ENCODE measurements at places on chromosomes 5 and 9.

DNA sequence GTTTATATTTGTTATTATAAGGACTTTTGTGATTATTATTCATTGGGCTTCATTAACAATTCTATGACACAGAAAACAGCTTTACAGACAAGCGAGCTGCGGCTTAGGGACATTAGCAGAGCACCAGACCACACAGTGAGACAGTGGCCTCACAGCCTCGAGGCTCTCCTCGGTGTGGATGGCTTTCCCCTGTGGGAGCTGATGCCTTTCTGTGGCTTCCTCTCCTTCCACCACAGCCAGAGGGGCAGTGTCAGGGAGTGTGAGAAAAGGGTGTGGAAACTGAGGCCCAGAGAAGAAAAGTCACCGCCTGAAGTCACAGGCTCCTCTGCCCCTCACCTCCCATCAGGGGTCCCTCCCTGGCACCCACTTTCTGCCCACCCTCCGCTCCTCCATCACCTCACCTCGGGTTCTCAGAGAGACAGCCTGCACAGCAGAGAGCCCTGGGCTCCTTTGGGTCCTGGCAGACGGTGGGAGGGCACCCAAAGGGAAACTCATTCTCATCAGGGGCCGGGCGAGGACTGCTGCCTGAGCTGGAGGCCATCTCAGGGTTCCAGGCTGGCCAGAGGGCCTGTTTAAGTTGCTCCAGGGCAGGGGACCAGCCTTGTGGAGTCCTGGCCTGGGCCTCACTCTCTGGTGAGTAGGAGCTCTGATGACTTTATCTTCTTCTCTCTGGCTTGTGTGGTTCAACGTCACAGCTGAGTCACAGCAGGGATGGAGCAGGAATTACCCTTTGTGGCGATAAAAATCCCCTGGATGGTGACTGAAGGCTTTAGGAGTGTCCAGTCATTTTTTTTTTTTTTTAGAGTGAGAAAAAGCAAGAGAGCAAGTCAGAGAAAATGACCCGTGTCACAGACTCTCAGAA, 830 bp downstream of the TRAF1 start:
- no peak for DNase-seq

GRCh38 chr9:105198023-105198422, 46.4 kb upstream of the SLC44A1 start:
- no peak for DNase-seq

DNA sequence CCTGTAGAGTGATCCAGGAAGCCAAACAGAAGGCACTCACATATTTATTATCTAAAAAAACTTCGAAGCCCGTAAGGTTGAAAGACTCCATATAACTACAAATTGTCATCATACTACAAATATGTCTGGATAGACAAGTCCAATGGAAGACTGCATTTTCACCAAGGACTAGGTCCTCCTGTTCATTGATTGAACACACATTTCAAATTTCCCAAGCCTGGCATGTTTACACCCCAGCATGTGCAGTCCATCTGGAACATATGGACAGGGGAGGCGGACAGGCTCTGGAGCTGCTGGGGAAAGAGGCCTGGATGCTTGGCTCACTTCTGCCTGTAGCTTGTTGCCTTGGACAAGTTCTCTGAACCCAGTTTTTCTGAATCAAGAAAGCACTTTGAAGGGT, 378.7 kb downstream of the ENC1 start:
- no peak for DNase-seq

GRCh38 chr5:108143581-108143980, 238.3 kb downstream of the FBXL17 start:
- DNase-seq: no peak

DNA sequence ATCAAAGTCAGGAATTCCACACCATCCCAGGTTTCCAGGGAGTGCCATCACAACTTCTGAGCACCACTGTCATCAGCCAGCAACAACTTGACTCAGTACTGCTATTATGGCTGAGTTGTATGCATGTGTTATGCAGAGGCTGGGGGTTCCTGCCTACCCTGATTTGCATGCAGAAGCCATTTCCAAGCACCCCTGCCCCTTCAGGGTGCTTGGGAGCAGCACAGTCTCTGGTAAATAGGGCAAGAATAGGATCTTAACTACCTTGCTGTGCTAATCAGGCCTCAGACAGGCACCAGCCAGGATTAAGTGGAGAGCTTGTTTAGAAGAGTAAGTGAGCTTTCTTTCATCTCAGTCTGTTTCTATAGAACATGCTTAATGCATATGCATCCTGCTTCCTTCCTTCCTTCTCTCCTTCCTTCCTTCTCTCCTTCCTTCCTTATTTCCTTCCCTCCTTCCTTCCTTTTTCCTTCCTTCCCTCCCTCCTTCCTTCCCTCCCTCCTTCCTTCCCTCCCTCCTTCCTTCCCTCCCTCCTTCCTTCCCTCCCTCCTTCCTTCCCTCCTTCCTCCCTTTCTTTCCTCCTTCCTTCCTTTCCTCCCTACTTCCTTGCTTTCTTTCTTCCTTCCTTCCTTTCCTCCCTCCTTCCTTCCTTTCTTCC, 175.7 kb downstream of the FRMD3 start:
- no peak for DNase-seq

GRCh38 chr5:115170134-115170928, 623 bp upstream of the TRIM36 start:
- DNase-seq: no peak

DNA sequence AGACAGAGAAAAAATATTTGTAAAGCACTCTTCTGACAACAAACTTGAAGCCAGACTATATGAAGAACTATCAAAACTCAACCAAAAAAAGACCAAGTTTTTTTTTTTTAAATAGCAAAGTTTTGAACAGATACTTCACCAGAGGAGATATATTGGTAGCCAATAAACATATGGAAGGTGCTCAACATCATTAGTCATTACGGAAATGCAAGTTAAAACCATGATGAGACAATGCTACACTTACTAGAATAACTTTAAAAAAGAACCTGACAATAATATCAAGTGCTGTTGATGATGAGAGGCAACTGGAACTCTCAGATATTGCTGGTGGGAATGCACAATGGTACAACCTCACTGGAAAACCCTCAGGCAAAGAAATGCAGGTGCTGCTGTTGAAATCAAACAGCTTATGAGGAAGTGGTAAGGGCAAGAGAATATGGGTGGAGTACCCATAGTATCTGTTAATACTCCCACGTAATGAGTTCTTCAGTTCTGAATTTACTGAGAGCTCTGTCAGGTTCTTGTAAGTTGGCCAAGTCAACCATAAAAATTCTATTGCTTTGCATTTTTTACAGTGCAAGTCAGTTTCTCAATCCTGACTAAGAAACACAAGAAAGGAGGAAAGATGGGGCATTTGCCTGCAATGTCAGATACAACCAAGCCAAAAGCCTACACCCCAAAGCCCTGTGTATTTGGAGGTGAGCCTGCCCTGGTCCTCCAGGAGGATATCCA, 87.3 kb upstream of the GNAQ start:
- DNase-seq: no peak

DNA sequence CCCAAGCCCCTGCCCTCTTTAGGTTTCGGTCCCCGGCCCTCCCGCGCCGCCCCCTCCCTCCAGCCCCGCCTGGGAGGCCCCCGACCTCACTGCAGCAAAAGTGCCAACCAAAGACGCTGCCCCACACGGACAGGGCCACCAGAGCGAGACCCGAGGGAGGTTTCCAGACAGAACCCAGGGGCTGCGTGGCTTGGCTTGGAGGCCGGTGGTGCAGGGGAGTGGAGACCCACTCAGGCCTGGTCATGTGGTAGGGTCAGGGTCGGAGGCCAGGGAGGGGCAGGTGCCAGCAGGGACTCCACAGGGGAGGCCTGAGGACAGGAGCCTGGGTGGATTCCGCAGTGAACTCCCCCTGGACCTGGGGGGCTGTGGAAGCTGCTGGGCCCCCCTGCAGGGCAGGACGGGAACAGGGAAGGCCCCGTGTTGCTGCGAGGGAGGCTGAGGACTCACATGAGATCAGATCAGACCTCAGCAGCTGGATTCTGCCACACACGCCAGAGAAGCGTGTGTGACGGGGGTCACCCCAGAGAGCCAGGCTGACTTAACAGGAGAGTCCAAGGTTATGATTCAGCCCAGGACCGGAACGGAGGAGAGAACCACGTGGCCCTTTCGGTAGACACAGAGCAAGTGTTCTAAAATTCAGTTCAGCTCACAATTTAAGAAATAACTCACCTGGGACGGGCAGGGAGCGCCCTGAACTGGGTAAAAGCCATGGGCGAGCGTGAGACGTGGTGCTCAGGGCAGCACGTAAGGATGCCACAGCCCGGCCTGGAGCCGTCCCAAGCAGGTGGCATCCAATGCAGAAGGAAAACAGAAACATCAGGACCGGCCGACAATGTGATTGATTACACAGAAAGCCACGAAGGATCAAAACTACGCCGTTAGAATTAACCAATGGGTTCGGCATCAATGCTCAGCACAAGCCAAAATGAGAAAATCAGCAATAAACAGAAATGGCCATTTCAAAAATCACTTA, 38.9 kb downstream of the EXD3 start:
- DNase-seq: no peak

DNA sequence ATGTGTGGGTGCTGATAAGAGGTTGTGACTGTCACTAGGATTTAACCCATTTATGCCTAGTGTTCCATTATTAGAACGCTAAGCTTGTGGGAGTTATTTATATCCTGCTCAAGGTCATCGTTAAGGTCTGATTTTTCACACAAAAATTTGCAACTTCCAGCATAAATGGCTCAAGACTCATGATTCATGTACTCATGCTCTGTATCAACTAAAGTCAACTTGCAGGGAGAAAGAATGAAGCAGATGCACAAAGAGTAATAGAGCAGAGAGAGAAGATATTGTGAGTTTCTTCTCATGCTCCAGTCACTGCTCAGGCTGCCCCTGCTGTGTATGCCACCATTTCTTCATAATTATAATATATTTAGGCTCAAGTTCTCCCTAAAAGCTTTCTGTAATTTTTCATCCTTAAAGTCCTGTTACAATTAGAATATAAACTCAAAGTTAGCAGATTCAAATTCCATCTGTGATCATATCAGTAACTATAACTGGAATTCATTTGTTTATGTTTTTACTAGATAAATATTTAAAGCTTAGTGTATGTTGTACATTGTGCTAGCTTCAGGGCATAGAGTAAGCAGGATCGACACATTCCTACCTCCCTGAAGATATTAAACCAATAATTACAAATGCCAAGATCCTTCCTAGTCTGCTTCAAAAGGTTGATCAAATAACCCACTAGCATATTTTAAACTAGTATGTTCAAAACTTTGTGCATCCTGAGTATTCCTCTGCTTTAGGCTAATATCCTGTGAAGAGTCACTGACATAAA, 136.7 kb downstream of the NUDT12 start:
- no peak for DNase-seq

DNA sequence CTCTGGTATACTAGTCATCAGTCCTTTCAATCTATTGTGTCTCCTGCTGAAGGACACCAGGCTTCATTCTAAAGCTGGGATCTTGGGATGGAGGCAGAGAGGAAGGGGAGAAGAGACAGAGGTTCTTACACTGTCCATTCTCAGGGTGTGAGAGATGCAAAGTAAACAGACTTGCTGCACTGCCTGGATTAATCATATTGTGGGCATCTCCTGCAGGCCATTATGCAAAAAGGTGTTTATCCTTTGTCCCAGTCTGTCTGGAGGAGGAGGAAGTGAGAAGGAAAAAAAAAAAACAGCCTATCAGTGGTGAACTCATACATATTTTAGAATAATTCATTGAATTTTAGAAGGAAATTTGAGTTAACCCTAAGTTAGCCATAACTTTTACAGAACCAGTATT, 92.9 kb upstream of the TNPO1 start:
- no peak for DNase-seq

GRCh38 chr5:152514827-152515397, 109.8 kb upstream of the NMUR2 start:
- DNase-seq: no peak

DNA sequence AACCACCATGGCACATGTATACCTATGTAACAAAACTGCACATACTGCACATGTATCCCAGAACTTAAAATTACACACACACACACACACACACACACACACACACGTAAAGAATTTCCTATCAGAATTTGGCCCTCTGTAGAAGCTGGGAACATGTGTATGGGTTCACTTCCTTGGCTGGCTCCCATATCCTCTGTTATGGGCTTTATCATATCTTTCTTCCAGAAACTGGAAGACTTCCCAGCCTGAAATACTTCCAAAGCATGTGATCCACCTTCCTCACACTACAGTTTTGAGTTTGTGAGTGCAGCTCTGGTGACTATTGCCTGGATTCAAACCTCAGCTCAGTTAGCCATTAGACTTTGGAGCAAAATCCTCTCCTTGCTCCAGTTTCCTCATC, 78.6 kb upstream of the GDNF start:
- no peak for DNase-seq

DNA sequence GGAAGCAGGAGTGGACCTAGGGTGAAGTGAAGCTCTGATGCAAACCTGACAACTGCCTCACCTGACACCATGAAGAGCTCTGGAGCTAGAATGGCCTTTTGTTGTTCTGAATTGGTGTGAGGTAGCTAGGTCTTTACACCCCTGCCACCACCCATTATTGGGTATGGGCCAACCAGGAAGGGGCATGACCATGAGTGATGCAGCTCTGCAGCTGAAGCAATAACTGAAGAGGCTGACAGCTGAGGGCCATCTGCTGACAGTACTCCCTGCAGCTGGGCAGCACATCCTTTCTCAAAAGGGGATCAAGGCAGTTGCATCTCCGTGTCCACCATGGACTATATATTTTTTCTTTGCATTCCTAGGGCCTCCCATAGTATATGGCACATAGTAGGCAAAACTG, 87.0 kb upstream of the TLE1 start:
- DNase-seq: no peak

DNA sequence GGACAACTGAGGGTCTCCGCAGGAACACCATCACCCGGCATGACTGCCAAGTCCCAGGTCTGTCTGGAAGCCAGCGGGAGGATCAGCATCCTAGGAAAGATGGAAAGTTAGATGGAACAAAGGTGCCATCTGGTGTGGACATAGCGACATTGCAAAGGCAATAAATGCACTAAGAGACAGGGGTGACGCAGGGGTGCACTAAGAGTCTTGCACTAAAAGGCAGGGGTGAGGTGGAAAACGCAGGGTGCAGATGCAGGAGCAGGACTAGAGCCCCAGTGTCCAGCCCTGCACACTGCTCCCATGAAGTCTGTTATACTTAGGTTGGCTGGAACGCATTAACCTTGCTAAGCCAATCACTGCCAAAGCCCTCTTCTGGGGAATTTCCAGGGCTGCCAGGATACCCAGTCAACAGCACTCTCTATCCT, 15.5 kb downstream of the ATOX1 start:
- DNase-seq: no peak

DNA sequence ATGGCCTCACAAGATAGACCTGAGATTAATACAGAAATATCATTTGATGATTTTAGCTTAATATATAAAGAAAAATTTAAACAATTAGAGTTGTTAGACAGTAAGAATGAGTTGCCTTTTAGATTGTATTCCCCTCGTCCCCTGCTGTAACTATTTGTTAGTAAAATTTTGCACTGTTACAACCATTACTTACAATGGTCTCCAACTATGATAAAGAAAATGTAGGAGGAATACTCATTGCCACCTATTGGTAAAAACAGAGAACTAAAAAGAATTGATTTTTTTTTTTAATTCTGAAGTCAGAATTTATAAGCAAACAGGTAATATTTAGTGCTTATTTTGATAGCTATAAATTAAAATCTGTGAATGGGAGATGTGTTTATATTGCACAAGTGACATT, 937.6 kb downstream of the TLE4 start:
- no peak for DNase-seq

- DNase-seq: no peak
These were observed 75.9 kb downstream of the DAP start for GRCh38 chr5:10685115-10685521.

- DNase-seq: no peak
These were observed 606 bp downstream of the EEIG1 start for GRCh38 chr9:127980060-127980705.
